Uterus (tissue), 4 donors: ENCODE measurements at places on chromosomes 1 and 21.

- DNase-seq: no peak
These were observed 249.3 kb downstream of the ZNF648 start for GRCh38 chr1:181812208-181812607.

DNA sequence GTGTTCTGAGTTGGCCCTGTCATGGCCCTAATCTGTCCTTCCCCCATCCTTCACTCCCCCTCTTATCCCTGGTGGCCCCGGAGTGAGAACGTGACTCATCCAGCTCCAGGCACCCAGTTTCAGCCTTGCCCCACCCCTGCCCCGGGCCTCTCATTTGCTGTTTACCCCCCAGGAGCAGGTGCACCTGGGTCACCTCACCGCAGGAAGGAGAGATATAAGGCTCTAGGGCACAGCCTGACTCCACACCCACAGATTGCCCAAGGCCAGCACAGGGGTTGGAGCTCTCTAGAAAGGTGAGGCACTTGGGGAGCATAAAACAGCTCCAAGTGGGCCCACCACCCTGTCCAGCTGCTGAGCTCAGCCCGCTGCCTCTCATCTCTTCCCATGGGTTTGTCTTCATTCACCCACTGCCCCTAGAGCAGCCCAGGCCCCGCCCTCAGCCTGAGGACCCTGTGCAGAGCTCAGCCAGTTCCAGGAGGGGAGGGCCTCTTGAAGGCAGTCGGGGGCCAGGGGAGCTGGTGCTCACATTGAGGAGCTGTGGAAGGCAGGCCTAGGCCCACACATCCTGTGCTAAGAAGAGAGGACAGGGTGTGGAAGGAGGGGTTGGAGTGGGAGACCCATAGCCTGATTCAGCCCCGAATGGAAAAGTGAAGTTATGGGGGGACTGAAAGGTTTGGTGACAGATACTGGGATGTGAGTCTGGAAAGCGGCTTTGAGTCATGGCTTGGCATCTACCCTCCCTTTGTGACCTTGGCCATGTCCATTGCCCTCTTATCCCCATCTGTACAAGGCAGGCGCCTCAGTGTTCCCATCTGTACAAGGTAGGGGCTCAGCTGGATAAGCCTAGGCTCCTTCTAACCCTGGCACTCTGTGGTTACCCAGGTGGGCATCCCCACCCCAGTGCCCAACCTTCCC lies 16.1 kb upstream of the GPR37L1 start:
- no peak for DNase-seq

DNA sequence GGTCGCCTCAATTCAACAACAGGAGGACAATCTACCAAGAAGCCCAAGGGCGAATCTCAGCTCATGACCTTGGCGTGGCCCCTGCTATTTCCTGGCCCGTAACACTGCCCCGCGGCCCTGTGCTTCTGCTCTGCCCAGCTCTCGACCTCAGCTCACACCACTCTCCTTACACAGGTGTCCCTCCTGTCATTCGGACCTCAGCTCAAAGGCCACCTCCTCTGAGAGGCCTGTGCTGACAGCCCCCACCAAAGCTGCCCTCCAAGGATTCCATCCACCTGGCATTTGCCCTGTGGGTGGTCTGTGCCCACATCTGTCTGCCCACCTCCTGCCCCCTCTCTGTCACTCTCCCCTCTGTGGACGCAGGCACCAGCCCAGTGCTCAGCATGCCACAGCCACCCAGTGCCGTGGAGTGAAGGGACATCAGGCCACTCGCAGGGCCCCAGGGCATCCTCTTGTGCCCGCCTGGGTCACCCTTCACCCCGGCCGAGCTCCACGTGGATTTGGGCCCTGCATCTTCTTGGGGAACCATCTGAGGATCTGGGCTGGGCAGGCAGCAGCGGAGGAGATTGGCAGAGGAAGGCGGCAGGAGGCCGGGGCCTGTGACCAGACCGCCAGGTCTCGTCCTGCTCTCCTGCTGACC lies 70.3 kb downstream of the DHRS3 start:
- no peak for DNase-seq

DNA sequence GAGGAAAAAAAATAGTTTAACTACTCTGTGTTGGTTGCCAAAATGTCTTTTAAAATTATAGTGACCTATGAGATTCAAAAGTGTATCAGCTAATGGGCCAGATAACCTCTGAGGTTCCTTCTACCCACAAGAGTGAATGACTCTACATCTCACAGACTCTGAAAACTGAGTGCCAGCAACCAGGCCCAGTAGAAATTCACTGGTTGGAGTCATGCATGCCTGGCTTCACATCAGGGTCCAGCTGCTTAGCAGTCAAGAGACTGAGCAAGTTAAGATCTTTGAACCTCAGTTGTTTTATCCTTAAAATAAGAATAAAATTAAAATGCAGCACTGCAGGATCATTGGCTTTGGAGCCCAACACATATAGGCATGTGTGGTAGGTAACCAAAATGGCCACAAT lies 342.6 kb upstream of the NFIA start:
- no peak for DNase-seq

DNA sequence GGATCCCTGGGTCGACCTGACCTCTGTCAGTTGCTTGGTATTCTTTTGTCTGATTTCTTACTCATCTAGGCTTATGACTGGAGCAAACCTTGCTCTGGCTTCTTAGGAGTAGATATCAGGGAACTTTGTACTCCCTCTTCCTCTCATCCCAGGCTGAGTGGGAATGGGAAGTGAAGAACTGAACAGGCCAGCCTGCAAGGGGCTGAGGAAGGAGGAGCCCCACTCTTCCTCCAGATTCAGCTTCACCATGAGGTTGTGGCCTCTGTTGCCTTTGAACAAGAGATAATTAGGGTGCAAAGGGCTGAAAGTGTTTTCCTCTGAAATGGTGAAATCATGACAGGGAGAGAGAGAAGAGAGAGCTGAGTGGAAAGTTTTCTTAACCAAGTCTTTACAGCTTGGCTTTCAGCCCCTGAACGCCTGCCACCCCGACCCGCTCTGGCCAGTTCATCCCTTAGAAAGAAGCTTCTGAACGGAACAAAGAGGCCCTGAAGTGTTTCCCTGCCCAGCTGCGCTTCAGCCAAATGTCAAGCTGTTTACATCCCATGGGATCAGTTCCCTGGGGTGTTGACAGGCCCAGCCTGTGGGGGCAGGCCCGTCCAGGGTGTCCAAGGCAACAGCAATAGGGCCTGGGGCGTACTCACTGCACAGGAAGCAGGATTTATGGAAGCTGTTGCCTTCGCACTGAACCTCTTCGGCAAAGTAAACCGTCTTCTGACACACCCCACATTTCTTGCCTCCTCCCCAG lies 11.2 kb downstream of the CSRP1 start:
- peak; percentile 94 for DNase-seq

DNA sequence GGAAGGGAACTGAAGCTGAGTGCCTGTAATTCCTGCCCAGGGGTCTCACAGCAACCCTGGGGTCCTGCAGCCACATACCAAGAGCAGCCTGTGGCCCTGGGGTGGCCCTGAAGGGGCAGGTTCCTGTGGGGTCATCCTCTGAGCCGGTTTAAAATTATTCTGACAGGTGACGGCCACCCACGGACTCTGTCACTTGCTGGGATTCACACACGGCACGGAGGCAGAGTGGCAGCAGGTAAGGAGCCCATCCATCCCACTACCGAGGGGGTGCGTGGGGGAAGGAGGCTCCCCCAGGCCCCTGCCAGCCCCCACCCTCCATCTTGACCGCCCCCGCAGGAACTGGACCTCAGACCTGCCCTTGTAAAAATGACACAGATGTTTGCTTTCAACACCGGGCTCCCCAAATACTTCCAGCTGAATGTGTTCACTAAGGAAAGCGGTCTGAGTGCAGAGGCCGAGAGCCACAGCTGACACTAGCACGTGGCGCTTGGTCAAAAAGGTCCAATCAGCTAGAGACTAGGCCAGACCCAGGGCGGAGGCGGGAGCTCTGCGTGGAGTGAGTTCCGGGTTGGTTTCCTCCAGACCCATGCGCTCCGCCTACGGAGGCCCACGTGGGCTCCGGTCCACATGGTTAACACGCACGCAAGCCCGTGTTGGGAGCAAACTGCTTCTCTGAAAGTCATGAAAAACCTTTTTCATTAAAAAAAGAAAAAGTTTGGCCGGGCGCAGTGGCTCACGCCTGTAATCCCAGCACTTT lies 10.0 kb downstream of the YBEY start:
- peak; percentile 84 for DNase-seq

- DNase-seq: no peak
These were observed 18.9 kb upstream of the IGSF5 start for GRCh38 chr21:39726133-39726532.

- no peak for DNase-seq
These were observed 16.7 kb upstream of the PALMD start for GRCh38 chr1:99629164-99629563.

DNA sequence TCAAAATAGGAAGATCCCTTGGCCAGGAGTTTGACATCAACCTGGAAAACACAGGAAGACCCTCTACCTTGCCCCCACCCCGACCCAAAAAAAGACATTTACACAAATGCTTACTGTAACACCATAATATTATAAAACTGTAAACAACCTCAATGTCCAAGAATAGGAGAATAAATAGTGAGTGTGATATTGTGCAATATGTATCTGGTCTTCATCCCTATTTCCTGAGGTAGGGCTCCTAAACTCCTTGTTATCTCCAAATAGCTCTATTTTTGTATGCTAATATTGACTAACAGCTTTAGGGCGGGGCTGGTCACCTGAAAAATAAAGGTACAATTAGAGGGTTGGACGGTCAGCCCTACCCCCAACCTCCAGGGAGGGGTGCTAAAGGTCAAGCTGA lies 23.5 kb downstream of the RSBN1 start:
- DNase-seq: no peak

DNA sequence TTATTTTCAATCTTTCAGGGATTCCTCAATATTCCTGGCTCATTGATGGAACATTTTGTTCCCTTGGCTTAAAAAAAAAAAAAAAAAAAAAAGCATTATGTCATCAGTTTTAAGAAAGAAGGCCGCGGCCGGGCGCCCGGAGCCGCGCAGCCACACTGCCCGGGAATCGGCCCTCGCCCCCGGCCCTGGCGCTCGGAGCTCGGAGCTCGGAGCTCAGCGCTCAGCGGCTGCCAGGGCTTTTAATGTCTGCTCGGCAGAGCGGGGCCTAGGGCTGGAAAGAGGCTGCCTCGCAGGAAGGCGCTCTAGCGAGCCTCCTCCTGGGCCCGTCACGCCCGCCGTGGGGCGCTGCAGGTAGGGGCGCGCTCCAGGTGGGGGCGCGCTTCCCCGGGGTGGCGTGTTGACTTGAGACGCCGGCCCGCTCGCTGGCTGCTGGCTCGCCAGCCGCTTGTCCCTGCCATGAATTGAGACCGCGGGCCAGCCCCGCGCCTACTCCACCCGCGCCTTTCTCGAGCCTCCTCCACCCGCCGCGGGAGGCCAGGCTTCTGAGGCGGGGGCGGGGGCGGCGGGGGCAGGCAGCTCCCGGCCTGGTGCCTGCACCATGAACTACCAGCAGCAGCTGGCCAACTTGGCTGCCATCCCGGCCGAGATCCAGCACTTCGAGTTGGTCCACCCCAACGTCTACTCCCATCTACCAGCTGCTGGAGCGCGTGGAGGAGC lies 5.4 kb upstream of the TDRD5 start:
- DNase-seq: peak; percentile 33

DNA sequence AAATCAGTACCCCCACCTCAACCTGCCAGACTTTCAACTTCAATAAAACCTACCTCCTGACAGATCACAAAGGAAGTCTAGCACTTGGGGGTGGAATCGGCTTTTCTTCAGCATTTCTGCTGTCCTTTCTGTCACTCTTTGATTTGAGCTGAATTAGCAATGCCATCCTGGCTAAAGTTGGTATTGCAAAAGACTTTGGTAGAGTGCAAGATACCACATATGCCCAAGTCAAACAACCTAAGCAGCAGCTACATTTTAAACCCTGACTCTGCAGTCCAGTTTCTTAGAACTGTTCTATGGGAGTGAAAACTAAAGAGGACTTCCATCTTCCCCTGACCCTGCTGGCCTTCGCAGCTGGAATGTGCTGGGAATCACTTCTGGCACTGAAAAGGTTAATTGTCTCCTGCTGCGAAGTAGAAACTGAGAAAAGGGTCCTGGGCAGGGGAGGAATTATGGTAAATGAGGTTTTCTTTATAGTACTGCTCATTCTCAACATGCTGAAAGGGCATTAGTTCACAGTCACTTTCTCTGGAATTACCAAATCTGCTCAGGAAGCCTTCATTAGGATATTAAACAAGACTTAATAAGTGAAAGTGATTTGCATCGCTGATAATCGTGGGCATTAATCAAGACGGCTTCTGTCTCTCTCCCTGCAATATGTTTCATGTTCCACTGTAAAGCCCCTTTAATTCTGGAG lies 126.2 kb upstream of the SMYD2 start:
- DNase-seq: no peak

DNA sequence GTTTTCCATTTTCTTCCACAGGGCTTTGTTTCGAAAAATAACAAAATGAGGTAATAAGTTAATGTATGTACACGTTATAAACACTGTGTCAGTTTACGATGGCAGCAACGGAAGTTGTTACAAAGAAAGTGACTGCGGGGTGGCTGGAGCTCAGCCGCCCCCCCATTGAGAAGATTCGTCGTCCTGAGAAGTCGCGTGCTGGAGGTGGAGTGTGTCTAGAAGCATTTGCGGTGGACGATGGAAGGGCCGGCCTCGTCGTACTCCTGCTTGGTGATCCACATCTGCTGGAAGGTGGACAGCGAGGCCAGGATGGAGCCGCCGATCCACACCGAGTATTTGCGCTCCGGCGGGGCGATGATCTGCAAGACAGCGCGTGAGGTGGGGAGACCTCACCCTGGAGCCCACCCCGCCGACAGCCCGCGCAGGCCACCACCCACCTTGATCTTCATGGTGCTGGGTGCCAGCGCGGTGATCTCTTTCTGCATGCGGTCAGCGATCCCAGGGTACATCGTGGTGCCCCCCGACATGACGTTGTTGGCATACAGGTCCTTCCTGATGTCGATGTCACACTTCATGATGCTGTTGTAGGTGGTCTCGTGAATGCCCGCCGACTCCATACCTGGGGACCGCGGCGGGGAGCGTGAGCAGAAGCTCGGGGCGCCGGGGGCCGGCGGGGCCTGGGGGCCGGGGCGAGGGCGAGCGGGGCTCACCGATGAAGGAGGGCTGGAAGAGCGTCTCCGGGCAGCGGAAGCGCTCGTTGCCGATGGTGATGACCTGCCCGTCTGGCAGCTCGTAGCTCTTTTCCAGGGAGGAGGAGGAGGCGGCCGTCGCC lies 2.4 kb downstream of the ACTA1 start:
- DNase-seq: no peak

- no peak for DNase-seq
These were observed 137.5 kb downstream of the NOS1AP start for GRCh38 chr1:162206749-162207635.

- DNase-seq: no peak
These were observed 2.2 kb upstream of the HSD3B1 start for GRCh38 chr1:119504831-119505230.

- DNase-seq: no peak
These were observed 13.3 kb upstream of the GNG12 start for GRCh38 chr1:67846538-67846937.

DNA sequence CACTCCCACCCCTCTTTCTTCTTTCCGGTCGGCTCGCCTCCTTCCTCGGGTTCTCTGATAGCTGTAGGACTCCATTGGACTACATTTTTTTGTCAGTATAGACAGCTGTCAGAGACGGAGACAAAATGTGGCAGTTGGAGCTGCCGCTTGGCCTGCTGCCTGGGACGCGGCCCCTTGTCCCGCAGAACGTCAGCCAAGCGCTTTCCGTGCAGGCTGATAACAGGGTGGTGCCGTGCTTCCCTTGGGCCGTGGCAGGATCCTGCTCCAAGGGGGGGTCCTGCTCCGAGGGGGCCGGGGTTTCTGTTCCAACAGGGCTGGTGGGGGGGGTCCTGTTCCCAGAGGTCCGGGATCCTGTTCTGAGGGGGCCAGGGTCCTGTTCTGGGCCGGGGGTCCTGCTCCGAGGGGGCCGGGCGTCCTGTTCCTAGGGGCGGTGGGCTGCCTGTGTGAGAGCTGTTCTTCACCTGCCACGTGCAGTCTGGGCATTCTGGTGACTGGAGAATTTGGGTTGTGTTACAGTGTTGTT lies 4.9 kb downstream of the SKI start:
- no peak for DNase-seq

GRCh38 chr1:65477414-65478378 lies 57.2 kb downstream of the LEPR start:
- DNase-seq: no peak
